ENCODE measurements at places on chromosomes 5 and 9.
A peak's percentile ranks its signal among the peaks of the same experiment; 100 is the strongest.

DNA sequence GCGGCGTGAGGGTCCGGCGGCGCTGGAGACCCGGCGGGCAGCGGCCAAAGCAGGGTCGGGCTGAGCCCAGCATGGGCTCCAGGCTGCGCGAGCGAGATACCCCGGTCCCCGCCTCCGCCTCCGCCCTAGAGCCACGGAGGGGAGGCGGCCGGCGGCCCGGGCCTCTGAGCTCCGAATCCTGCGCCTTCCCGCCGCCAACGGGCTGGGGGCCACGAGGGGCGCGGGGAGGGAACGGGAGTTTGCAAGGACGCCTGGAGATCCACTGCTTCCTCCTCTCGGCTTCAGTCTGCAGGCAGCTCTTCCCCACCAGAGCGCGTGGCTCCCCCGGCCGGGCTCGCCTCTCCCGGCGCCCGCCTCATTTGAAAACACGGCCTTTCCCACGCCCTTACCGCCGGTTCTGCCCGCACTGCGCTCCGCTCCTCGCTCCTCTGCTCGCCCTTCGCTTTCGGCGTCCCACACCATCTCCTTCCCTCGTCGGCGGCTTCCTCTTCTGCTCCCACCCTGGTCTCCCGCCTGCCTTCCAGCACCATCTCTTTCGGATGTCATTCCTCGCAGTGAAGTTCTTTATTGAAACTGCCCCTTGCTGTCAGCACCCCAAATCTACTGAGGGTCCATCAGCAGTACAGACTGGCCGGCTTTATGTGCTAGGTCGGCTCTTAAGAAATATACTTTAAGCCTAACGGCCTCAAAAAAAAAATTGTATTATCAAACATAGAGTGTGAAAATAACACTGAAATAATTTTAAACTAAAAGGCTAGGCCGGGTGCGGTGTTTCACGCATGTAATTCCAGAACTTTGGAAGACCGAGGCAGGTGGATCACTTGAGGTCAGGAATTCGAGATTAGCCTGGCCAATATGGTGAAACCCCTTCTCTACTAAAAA lies 105.0 kb upstream of the FAM120A start:
- no peak for DNase-seq

DNA sequence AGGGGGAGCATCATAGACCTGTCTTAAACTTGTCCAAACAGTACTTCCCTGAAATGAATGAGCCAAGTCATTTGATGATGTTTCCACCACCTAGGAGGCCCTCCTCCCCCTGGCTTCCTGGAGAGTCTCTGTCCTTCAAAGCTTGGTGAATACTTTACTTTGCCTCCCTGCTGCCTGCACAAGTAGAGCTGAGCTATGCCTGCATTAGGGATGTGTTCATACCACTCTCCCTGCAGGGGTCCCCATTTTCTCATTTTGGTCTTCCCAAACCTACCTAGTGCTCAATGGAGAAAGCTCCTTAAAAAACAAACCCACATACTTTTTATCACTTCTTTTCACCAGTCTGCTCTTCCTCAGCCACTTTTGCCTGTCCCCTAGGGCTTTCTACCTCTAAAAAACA lies 7.7 kb downstream of the CCNI2 start:
- DNase-seq, result peak; percentile 42

DNA sequence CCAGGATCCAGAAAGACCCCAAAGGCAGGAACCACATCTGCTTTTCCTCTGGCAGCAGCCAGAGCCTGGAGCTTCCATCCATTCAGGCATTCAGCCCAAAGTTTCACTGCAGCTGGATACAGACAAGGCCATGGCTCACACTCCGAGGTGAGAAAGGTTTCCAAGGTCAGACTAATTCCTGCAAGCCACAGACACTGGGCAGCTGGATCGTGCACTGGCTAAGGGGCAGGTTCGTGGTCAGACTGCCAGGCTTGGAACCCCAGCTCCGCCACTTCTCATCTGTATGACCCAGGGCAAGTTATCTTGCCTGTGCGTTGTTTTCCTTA lies 36.9 kb downstream of the SPOCK1 start:
- no peak for DNase-seq

- no peak for DNase-seq
Observed at GRCh38 chr9:109934136-109934856, 154.3 kb downstream of the PALM2AKAP2 start.

- DNase-seq, result peak; percentile 10
Observed at GRCh38 chr5:164355267-164355830, 849.9 kb downstream of the MAT2B start.

DNA sequence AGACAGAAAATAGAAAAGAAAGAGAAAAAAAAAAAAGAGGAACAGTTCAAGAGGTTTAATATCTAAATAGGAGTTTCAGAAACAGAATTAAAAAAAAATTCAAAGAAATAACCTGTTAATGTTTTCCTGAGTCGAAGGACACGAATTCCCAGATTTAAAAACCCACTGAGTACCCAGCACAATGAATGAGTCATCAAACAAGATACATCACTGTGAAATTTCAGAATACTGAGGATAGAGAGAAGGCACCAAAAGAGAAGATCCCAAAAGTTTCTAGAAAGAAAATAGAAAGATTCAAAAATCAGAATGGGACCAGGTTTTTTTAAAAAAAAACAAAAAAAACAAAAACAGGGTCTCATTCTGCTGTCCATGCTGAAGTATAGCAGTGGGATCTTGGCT lies 8.8 kb downstream of the CDO1 start:
- no peak for DNase-seq

- no peak for DNase-seq
Observed at GRCh38 chr5:51389288-51389576, 6.0 kb downstream of the ISL1 start.

- DNase-seq, result no peak
Observed at GRCh38 chr5:22780756-22781155, 72.4 kb downstream of the CDH12 start.

DNA sequence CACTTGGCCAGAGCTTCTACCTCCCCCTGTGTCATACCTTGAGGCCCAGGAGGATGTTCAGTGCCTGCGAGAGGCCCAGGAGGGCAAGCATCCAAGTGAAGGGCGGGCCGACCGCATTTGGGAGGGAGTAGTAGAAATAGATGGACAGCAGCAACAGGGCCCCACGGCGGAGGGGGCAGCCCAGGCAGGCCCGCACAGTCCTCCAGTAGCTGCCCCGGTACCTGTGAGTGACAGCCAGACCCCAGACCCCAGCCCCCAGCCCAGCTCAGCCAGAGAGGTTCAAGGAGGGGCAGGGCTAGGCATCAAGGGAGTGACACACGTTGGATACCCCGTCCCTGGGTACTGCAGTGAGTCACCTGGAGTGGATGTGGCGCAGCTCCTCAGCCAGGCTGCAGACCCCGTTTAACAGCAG lies 1.4 kb downstream of the STING1 start:
- peak; percentile 10 for DNase-seq

DNA sequence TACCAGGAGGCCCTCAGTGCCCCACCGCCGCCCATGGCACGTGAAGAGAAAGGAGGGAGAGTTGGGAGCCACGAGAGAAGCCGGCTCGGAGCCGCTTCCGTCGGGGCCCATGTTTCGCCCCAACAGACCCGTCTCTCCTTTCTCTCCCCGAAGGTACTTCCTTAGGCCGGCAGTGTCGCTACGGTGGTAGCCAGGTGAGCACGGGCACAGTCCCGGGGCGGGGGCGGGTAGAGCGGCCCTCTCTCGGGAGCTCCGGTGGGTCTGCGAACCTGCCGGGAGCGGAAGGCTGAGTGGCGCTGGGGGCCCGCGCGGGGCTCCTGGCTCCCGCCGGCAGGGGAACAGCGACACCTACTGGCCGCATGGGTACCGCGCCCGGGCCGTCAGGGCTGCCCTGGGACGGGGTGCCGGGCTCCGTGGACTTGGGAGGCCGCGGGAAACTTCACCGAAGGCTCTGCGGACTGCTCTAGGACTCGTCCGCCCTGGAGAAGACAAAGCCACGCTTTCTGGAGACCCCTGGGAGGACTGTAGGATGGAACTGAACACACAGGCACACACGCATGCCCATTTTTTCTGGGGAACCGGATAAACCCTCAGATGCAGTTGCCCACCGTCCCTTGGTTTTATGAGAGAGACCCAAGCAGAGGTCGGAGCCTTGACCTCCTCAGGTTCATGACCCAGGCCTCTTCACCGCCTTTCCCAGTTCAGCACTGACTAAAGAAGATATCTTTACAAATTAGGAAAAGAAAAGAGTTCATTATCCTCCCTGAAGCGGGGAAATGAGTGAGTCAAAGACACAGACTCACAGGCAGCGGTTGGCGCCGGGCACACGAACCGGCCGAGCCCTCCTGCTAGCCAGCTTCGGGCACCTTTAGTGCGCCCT lies 202.5 kb downstream of the MEF2C start:
- DNase-seq, result peak; percentile 37

DNA sequence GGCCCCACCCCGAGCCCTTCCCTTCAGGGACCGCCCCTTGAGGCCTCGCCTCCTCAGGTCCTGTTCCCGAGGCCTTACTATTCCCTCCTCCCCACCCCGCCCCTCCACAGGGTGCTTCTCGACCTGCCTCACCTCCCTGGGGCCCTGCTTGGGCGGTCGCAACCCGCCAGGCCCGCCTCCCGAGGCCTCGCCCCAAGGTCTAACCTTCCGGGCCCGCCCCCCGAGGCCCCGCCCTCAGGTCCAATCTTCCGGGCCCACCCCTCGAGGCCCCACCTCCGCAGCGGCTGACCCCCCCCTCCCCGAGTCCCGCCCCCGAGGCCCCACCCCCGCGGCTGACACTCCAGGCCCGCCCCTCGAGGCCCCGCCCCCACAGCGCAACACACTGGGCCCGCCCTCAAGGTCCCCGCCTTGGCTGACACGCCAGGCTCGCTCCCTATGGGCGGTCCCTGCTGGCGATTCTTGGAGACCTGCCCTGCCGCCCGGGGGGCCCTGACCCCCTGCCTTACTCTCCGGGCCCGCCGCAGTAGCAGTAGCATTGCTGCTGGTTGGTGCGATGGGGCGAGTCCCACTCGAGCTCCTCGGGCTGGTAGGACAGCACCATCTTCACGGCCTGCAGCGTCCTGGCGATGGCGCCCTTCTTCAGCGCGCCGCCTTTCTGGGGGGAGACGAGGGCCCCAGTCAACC lies 8.2 kb downstream of the PHF19 start:
- peak; percentile 86 for DNase-seq

GRCh38 chr9:77598524-77598923 lies 49.6 kb downstream of the GNA14 start:
- peak; percentile 89 for DNase-seq

GRCh38 chr9:13814647-13815400 lies 499.1 kb downstream of the NFIB start:
- no peak for DNase-seq

DNA sequence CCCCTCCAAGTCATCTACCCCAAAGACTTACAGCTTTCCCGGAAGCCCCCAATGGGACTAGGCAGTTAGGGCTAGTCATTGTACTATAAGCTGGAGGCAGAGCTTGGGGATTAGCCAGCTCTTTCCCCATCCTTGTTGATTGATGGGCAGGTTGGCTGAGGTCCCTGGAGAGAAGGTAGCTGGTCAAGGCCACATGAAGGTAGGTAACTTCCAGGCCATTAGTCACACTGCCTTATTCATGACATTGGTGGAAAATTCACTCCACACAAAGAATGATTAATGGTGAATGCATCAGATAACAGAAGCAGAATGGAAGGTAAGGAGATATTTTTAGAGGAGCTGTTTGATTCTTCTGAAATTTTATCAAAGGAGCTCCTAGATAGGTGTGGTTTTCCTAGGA lies 49.5 kb upstream of the TGFBR1 start:
- no peak for DNase-seq

DNA sequence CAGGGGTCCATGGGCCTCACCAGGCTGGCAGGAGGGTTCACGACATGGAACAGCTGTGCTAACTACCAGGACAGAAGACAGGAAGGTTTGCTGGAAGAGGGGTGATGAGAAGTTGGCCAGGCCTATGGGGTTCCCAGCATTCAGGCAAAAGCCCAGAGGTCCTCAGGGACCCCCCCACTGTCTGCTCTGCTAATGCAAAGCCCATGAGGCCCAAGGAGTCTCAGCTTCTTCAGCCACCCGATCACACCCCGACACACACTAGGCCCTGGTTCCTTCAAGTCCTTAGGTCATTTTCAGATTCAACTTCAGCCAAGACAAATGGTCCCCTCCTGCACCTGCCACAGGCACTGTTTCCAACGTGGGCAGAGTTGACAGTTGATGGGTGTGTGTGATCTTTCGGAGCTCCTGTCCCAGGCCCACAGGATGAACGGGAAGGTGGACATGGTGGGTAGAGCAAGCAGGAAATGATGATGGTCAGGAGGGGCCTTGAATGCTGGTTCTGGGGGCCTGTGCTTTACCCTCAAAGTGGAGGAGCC lies 20.4 kb downstream of the ADAMTS2 start:
- no peak for DNase-seq

DNA sequence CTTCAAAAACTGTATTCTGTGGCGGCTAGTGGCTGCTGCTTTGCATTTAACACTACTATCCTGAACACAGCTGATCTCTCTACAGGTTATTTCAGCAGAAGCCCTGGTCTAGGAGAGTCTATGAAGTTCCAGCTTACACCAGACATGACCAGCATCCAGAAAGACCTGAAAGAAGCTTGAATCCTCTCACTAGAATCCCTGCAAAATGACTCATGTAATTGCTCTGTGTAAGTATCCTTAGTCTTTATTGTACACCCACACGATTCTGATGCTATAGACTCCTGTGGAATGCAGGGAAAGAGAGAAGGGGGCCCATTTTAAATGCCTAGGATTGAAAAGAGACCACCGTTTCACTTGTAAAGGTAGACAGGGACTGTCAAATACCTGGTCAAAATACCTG lies 859 bp upstream of the GRIA1 start:
- no peak for DNase-seq

DNA sequence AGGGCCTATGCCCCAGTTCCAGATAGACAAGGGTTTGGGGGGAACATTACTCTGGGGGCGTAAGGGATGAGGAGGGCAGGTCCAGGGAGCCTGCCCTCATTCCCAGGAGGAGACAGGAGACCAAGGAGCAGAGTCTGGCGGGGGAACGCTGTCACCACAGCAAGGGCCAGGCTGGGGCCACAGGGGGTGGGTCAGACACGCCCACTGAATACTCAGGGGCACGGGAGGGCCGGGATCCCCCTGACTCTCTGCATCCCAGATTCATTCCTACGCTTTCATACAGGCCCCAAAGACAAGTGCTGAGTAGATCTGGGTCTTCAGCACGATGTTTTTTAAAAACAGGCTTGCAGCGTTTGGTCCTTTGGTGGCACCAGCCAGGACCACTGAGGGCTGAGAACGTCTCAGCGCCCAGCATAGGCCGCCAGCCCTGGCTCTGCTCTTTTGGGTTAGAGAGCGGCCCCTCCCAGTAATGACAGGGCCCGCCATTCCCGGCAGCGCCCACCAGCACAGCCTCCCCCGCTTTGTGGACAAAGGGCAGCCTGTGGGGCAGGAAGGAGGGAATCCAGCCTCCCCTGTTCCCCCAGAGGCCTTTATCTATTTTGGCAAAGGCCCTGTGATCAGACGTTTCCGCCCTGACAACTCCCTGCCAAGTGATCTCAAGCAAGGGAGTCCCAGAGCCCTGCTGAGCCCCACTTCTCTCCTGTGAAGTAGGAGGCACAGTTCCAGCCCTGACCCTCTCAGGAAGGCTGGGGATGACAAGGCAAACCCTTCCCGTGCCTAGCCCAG lies 24.9 kb downstream of the NEK6 start:
- DNase-seq, result no peak

- no peak for DNase-seq
Observed at GRCh38 chr9:124615100-124615742, 108.0 kb upstream of the NR5A1 start.

- no peak for DNase-seq
Observed at GRCh38 chr9:70933321-70933720, 188.1 kb downstream of the TRPM3 start.
